Mesendoderm (in vitro differentiated cells): ENCODE measurements at places on chromosomes 2 and 18.

- DNase-seq, result no peak
These were observed 88.9 kb upstream of the BCL2L11 start for GRCh38 chr2:111031546-111032478.

GRCh38 chr2:120244656-120245519 lies 7.8 kb upstream of the RALB start:
- DNase-seq, result peak; percentile 33

GRCh38 chr2:229485857-229486256 lies 214.8 kb upstream of the PID1 start:
- no peak for DNase-seq

DNA sequence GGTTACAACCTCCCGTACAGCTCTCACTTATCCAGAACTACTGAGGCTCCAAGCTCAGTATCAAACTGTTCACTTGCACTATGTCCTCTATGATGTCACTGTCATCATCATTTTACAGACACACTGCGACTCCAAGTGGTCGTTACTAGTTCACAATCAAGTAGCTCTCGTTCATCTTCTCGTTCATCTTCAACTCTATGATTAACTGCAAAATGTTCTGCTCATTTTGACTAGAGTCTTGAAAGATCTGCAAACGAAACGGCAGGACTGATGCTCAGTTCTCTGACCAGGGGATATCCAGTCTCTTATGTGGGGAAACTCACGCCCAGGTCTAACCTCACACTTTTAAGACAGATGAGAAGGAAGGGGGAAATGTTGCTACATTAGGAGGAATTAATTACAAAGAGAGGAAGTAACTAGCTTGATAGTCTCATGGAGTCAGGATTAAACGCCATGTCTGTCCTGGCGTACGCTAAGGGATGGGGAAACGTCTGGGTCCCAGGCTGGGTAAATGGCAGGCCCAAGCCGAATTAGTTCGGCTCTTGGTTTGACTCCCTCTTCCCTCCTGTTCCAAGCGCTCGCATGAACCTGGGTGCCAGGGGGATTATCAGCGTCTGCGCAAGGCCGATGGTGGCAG lies 794 bp upstream of the CHCHD5 start:
- DNase-seq, result no peak

DNA sequence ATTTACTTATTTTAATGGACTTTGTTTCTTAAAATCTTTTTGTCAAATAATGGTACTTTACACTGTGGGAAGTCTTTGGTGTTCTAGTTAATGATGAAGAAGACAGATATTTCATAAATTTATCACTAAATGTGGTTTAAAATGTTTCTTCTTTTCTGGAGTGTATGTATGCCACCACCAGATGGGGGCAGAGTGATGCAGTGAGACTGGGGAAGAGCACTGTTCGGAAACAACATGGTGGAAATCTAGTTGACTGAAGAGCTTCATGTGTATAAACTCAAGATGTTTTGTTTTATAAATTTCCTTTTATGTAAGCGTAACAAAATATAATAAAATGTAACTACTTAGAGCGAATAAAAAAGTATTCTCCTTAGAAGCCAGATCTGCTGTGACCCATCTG lies 195.1 kb downstream of the KCNE4 start:
- peak; percentile 57 for DNase-seq

DNA sequence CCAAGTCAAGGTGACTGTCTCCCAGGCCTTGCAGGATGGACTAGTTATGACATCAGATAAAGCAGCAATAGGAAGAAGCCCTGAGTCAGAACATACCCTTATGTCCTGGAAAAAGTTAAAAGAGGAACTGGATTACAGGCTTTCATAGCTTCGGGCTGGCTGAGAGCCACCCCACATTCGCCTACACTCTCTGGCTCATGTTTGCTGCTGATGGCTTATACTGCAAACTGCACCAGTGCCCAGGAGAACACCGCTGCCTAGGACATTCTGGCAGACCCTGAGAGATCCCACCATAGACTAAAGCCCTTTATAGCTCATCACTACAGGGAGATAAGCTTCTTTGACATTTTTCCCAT lies 20.3 kb downstream of the SLC8A1 start:
- no peak for DNase-seq

DNA sequence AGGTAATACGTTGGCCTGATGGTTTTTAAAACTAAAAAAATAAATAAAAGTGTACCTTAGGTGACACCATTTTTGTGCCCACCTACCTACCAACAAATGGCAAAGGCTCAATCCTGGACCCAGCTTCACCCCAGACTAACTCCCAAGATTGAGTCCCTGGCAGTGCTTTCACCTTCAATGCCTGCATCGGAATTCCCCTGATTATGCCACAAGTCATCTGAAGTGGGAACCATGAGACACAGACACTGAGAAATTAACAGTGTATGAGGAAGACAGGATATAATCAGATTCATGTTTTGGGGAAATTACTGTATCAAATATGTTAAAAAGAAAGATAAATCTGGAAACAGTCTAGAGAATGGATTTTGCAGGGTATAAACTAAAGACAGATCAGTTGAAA lies 41.6 kb downstream of the ZBTB14 start:
- DNase-seq, result no peak

DNA sequence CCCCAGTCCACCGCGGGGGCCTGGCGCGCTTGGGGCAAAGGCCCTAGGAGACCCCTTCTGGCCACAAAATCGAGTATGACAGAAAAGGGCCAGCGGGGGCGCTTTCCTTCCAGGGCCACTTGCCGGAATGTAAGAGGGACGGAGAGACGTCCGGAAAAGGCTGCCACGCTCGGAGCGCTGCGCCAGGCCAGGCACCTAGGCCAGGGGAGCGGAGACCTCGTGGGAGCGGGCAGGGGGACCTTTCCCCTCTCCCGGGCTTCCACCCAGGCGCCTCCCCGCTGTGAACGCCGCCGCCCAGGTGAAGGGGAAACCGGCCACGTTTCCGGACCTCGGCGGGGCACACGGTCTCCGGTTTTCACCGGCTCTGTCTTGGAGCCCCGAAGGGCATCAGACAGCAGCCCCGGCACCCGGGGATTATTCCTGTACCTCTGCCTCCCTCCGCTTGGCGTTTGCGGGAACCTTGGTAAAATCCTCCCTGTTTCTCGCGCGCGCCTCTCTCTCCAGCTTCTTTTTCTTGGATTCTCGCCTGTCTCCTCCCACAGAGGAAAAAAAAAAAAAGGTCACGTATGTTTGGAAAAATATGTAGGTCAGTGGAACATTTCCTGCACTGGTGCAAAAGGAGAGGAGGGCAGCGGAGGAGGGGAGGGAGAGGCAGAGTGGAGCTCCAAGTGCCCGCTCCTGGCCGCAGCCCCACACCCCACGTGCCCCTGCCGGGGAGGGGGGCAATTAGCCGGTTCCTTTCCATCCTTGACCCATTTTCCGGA lies 1.2 kb upstream of the NPAS2 start:
- peak; percentile 77 for DNase-seq
